ENCODE measurements at places on chromosomes 11 and 22. TPM values are rescaled to one million over a fixed set of nuclear protein-coding genes. Genes with fewer than 3 reads are reported as not detected.

Gene SAA2
- total RNA-seq: 15.2 TPM

Gene F2
- 0.17 TPM for total RNA-seq

Gene DHCR7
- 124 TPM for total RNA-seq

Gene TRPC6
- total RNA-seq: 0.35 TPM

Gene EFCAB6
- total RNA-seq: 0.23 TPM

Gene CCDC188
- total RNA-seq: not detected

Gene PKP3
- total RNA-seq: 30.7 TPM

Gene VPREB1
- total RNA-seq: not detected

Gene TEX54
- not detected for total RNA-seq

Gene CLDN5
- total RNA-seq: 1.2 TPM

Gene DENND6B
- 1.2 TPM for total RNA-seq

Gene KCNK4
- not detected for total RNA-seq

Data from epithelial cell of proximal tubule (primary cell).